ENCODE measurements at places on chromosomes 1 and 21.

GRCh38 chr1:163308811-163309210, 12.9 kb upstream of the NUF2 start:
- no peak for DNase-seq

DNA sequence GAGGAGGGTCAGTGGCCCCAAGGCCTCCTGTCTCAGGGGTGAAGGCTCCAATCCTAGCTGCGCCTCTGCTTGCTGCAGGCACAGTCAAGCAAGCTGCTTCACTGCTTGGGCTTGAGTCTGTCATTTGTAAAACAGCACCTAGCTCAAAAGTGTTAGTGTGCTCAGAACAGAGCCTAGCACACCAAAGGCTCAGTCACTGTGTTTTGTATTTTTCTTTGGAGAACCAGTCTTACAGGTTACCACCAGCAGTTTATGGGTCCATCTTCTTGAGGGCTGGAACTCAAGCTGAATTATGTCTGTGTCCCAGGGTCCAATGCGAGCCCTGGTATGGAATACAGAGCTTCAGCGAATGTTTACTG, 113.6 kb downstream of the DMRTB1 start:
- no peak for DNase-seq

DNA sequence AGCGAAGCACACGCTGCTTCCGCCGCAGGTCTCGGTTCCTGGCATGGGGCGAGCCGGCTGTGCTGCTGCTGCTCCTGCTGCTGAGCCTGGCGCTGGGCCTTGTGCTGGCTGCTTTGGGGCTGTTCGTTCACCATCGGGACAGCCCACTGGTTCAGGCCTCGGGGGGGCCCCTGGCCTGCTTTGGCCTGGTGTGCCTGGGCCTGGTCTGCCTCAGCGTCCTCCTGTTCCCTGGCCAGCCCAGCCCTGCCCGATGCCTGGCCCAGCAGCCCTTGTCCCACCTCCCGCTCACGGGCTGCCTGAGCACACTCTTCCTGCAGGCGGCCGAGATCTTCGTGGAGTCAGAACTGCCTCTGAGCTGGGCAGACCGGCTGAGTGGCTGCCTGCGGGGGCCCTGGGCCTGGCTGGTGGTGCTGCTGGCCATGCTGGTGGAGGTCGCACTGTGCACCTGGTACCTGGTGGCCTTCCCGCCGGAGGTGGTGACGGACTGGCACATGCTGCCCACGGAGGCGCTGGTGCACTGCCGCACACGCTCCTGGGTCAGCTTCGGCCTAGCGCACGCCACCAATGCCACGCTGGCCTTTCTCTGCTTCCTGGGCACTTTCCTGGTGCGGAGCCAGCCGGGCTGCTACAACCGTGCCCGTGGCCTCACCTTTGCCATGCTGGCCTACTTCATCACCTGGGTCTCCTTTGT, 2.6 kb downstream of the TAS1R3 start:
- DNase-seq = no peak

DNA sequence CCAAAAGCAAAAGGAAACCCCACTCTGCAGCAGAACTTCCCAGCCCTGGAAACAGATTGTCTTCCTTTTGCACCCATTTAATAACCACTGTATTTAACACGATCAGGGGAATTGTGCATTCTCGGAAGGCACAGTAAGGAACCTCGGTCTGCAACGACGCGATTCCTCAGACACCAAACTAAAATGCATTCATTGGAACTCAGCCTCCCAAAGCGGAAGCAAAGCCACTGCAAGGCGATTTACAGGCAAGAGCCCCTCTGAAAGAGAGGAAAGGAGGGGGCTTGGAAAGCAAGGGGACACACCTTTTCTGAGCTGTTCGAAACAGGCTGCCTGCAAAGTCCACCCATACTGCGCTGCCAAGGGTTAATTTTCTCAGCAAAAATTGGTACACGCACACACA, 297.7 kb downstream of the OMA1 start:
- no peak for DNase-seq

DNA sequence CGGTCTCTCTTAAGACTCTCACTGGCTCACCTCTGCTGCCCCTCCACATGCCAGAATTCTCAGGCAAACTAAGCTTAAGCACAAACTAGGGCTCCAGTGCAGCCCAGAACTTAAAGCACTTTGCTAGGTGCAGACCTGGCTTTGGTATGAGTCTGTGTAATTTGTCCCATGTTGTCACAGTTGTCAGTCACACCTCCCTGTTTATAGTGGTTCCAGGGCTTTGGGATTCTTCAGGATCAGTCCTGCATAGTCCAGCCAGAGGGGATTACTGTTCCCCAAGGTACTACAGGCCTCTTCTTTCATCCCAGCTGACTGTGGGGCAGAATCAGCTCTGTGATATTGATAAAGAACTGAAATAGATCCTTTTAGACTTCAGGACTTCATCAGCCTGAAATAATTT, 105.0 kb upstream of the UBE2U start:
- DNase-seq = no peak

- DNase-seq = no peak
Observed at GRCh38 chr1:184531296-184531695, 144.5 kb downstream of the C1orf21 start.

- DNase-seq = no peak
Observed at GRCh38 chr1:116690849-116691406, 23.4 kb upstream of the IGSF3 start.

DNA sequence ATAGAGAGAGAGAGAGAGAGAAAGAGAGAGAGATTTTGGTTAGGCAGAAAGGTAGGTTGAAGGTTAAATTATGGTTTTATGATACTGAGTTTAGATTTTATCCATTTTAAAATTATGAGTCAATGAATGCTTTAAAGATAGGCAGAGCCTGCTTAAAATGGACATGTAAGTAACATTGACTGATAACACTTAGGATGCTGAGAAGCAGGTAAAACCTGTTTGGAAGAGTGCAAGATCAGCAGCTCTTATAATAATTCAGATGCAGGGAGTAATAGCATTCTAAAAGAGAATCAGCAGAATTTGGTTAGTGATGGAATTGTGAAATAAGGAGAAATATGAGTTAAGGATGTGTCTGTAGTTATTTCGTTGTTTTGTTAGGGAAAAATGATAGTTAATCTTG, 446.6 kb downstream of the PLA2G4A start:
- DNase-seq = no peak

- no peak for DNase-seq
Observed at GRCh38 chr1:230185076-230186001, 118.3 kb downstream of the GALNT2 start.

- no peak for DNase-seq
Observed at GRCh38 chr1:53899206-53899628, 5.2 kb downstream of the DIO1 start.

GRCh38 chr1:60152891-60153290, 79.3 kb upstream of the C1orf87 start:
- no peak for DNase-seq

DNA sequence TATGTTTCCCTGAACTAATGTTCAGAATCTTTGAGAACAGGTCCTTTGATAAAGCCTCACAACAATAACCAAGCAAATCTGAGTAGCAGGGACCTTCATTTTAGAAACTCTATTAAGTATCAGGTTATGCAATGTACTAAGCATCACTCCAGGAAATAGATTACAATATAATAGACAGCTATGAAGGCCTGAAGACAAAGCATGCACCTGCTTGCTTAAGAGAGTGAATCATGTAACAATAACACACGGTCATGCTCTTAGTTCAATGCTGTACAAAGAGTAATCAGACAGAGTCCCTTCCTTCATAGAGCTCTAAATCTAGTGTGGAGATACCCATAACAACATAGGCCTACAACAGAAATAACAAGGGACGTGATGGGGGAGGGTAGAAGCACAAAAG, 8.1 kb upstream of the CMPK1 start:
- DNase-seq = no peak

- DNase-seq = no peak
Observed at GRCh38 chr1:40281853-40282252, 23.8 kb downstream of the ZMPSTE24 start.
